ENCODE measurements at places on chromosomes 6 and 20. TPM values are rescaled to one million over a fixed set of nuclear protein-coding genes. Genes with fewer than 3 reads are reported as not detected.

- no peak for DNase-seq
Measured at GRCh38 chr6:132964101-132964867, 149.9 kb downstream of the RPS12 start.

DNA sequence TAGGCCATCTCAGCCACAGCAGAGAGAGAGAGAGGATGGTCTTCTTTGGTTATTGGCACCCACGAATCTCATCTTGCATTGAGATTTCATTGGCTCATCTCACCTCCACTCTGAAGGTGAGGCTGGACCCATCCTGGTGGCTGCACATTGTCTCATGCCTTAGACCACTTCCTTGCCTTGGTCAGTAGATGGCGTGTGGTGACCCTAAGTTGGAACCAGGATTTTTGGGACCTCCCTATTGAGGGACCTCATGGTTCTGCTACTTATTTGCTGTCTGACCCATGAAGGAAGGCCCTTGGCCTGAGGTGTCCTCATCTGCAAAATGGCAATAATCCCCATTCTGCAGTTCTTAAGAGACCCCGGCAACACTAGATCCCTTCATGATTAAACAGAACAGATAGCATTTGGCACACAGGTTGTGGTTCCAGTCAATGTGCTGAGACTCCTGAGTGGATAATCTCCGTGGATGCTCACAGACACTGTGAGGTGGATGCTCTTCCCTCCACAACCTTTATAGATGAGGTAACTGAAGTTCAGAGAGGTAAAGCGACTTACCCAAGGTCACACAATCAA lies 21.5 kb upstream of the AAR2 start:
- DNase-seq: no peak

- no peak for DNase-seq
Measured at GRCh38 chr20:47496118-47496517, 5.6 kb upstream of the NCOA3 start.

DNA sequence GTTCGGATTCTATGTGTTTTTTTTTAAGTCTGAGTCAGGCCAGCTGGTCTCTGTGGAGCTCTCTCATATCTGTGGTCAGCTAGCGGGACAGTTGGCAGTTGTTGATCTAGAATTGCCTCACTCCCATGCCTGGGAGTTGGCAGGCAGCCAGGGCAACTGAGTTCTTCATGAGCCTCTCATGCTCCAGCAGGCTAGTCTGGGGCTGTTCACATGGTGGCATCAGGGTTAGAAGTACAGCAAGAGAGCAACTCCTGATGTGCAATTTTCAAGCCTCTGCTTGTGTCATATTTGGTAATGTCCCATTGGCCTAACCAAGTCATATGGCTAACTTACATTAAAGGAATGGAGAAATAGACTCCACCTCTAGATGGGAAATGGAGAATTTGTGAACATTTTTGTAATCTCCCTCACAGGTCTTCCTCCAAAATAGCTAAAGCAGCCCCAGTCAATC lies 6.7 kb upstream of the IFT52 start:
- peak; percentile 87 for DNase-seq

- no peak for DNase-seq
Measured at GRCh38 chr6:73339340-73339739, 14.7 kb downstream of the DPPA5 start.

- DNase-seq: no peak
Measured at GRCh38 chr6:84415068-84415467, 187.6 kb upstream of the CEP162 start.

DNA sequence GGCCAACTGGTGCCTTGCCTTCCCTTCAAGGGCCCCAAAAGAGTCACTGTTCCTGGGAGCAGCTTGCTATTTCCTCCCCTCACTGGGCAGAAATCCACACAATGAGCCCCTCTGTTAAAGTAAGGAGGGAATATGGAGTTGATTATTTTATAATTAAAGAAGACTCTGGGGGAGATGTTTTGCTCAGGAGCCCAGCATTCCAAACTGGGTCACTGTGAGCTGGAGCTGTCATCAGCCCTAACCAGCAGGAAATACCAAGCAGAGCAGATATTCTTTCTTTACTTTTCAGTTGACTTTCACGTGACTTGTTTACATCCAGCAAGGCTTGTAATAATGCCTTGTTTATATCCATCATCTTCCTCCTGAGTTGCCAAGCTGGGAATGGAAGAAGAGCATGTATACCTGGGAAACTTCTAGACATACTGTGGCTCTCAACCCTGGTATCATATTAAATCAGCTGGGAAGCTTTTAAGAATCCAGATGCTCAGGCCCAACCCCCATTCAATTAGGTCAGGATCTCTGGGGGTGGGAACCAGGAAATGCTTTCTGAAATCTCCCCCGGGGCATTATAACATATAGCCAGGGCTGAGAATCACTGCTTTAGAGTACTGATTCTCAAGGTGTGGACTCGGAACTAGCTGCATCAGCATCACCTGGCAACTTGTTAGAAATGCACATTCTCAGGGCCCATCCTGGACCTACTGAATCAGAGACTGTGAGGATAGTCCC lies 175.6 kb upstream of the MYLIP start:
- no peak for DNase-seq

- no peak for DNase-seq
Measured at GRCh38 chr6:108238322-108238721, 22.5 kb downstream of the SNX3 start.

- no peak for DNase-seq
Measured at GRCh38 chr20:36988494-36988966, 37.0 kb upstream of the SAMHD1 start.

- DNase-seq: no peak
Measured at GRCh38 chr6:32436995-32437836, 2.5 kb upstream of the HLA-DRA start.

The SPDEF gene
- total RNA-seq: not detected

The OR5V1 gene
- total RNA-seq: not detected

The DEFB112 gene
- total RNA-seq: not detected

The GNAS-AS1 gene
- total RNA-seq: 0.13 TPM

The FOXS1 gene
- total RNA-seq: 0.62 TPM

The RSPH9 gene
- 0.16 TPM for total RNA-seq

The KIZ gene
- 35.7 TPM for total RNA-seq

The OR2H2 gene
- total RNA-seq: not detected
